ENCODE measurements at places on chromosomes 1 and 21.

DNA sequence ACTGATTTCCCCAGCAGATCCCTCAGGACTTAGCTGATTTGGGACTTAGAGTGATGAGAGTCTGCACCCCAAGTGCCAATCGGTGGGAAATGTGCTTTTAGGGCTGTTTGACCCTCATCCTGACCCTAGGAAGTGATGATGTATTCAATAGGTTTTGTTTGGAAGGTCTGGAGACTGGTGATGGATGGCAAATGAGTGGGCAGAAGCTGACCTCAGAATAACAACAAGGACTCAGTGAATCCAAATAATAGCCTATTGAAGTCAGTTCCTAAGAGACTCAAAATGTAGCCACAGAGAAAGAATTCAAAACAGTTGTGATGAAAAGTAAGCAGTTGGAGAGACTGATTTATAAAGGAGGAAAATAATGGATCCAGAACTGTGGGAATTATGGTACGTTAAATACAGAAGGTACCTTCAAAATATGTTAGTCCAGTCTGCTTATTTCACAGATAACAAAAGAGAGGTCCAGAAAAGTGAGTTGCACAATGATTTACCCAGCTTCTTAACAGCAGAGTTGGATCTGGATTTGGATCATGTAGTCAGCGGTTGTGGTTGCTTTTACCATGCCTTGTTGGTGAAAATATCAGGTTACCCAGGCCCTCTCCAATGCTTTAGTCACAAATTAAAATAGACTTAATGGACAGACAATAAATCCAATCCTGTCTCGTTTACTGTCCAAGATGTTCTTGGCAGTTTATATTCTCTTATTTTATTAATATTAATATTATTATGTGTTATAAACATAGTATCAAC, 123.0 kb upstream of the PTBP2 start:
- no peak for DNase-seq

- no peak for DNase-seq
These were observed 181.7 kb downstream of the DHRS3 start for GRCh38 chr1:12436345-12436658.

GRCh38 chr21:43921979-43922945, 57.2 kb downstream of the AGPAT3 start:
- DNase-seq = no peak

- no peak for DNase-seq
These were observed 71.7 kb downstream of the NRIP1 start for GRCh38 chr21:14993115-14993514.

GRCh38 chr1:235563513-235564061, 59.3 kb upstream of the B3GALNT2 start:
- DNase-seq = no peak

DNA sequence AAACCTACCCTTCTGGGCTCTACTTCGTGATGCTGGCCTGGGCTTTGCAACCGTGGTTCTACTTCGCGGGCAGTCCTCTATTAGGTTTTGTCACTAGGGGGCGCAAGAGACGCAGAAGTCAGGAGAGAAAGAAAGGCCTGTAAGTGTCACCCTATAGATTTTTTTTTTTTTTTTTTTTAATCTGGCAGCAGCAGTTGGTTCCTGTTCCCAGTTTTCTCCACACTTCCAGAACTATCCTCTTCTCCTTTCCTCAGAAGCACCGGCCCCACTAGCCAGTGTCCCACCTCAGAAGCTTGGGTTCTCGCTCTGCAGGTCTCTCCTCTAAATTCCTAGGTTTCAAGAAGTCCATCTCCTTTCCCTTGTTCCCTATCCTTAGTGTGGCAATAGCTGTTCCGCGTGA, 9.1 kb upstream of the LCE2D start:
- DNase-seq = peak; percentile 25

DNA sequence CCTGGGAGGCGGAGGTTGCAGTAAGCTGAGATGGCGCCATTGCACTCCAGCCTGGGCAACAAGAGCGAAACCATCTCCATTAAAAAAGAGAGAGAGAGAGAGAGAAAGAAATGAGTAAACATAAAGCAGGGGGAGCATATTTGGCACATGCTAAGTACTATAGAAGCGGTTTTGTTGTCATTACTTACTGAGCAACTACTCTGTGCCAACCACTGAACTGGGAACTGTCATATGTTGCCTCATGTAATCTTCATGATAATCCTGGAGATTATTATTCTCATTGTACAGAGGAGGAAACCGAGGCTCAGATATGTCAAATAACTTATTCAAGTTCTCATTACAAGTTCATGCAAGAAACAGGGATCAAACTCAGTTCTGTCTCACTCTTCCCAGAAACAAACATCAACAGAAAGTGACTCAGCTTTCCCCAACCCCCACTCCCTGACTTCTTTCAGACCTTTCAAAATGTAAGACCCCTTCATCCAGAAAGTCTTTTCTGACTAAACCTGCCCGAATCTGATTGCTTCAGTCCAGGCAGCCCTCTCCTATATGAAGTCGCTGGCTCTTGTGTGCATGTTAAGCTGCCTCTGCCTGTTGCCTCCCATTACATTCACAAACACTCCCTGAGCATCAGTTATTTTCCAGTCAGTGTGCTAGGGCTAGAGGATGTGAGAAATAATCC, 23.5 kb downstream of the LAMB3 start:
- DNase-seq = no peak

- DNase-seq = no peak
These were observed 126.1 kb downstream of the CDC42BPA start for GRCh38 chr1:227192163-227192562.

- DNase-seq = no peak
These were observed 31.2 kb upstream of the CSF3R start for GRCh38 chr1:36513676-36514473.

- DNase-seq = no peak
These were observed 225.5 kb upstream of the SAMSN1 start for GRCh38 chr21:14771593-14771992.

- DNase-seq = no peak
These were observed 32.0 kb downstream of the MACO1 start for GRCh38 chr1:25462732-25463131.

DNA sequence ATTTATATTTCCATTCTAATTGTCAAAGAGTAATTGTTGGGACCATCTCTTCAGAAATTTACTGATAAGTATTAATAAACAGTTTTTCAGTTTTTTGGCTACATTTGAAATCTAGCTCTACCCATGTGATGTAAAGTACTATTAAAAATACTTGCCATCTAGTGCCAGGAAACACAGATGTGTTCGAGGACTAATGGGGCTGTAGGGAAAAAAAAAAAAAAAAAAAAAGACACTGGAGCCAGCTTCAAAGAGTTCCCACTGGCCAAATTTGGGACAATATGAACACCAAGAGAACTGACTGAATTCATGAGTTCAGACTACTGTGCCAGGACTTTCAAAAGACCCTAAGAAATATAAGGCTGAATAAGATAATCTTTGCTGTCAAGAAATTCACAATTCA, 65.2 kb upstream of the GFI1 start:
- DNase-seq = no peak

GRCh38 chr1:162006081-162006480, 17.6 kb downstream of the OLFML2B start:
- no peak for DNase-seq

GRCh38 chr1:27572019-27572678, 31.8 kb downstream of the AHDC1 start:
- no peak for DNase-seq

GRCh38 chr1:236147068-236147467, 4.7 kb downstream of the GPR137B start:
- no peak for DNase-seq

DNA sequence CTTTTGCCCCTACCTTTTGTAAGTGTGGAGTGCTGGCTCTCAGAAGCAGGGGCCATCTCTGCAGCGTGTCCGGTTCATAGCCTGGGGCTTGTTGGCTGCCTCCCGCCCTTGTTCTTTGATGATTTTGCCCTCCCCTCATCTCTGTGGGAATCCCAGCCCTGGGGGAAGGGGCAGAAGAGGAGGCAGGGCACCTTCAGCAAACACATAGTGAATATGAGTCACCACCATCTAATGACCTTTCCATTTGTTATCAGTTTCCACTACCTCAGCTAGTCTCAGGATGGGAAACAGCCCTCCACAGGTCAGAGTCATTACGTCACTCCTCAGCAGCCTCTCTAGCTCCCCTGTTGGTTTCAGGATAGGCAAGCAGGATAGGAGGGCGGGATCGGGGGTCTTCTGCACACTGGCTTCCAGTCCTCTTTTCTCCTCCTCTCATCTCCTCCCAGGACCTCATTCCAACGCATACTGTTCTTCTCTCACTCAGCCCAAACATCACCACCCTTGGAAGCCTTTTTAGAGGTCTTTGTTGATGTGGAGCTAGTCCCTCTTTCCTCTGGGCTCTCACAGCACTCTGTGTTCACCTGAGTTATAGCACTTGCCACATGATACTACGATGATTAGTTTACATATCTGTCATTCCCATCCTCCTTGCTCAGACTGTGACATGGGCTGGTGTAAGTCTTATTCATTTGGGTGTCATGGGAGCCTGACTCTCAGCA, 15.8 kb downstream of the GADD45A start:
- DNase-seq = no peak

DNA sequence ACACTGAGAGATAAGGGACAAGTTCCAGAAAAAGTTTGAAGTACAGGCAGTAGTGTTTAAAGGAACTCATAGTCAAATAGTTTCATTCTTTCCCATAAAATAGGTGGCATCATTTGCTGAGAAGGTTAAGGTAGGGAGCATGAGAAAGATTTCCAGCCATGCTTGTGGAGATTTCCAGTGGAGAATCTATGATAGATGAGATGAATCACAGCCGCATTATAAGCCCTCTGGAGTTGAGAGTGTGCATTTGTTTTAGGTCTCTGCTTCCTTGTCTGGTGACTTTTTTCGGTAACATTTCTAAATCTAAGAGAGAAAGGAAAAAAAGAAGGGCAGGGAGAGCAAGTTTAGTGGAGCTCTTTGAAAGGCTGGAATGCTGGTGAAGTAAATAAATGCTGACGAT, 108.7 kb downstream of the DISP1 start:
- DNase-seq = no peak

DNA sequence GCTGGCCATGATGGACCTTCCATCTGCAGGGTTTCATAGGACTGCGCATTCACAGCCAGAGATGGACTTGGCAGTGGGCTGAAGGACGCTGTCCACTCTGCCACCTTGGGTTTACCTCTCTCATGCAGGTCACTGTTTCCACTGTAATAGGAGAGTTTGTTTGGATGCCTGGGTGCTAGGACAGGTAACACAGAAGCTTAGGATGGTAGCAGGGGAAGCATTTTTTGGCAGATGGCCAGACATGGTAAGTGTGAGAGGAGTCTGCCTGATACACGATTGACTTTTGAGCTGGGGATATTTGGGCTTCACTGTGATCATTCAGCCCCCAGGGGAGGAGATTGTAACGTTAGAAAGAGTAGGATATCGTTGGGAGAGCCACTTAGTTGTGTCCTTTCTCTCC, 11.8 kb downstream of the PSEN2 start:
- DNase-seq = no peak

DNA sequence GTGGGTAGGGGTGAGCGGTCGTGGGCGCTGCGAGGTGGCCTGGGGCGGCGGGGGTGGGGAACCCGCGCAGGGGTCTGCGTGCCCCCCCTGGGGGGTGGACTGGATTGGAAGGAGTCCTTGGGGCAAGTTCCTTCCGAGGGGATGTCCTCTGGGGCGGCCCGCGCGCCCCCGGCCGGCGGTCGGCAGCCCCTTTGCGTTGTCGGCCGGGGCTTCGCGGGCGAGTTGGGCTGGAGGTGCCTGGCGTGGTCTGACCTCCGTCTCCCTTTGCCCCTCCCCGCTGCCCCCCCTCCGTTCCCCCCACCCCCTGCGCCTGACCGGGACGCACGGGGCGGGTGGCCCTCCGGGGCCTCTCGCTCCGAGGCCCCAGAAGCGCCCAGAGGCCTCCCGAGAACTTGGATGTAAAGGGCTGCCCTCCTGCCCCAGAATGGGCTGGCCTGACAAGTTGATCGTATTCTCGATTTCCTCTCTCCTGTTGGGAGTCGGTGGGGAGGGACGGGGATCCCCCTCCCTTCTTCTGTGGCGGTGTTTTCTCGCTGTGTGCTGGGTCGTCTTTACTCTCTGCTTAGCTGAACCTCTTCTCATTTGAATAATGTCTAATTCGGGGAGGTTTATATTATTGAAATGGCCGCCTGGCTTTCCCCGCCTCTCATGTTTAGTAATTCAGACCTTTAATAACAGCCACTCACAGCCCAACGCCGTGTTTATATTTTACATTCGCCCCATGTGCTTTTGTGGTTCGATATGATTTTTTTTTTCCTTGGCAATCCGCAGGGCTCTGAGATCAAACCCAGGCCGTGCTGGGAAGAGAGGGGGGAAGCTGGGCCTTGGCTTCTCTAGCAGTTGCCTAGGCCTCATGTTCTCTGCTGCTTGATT, 1.3 kb downstream of the POU2F1 start:
- DNase-seq = peak; percentile 51

DNA sequence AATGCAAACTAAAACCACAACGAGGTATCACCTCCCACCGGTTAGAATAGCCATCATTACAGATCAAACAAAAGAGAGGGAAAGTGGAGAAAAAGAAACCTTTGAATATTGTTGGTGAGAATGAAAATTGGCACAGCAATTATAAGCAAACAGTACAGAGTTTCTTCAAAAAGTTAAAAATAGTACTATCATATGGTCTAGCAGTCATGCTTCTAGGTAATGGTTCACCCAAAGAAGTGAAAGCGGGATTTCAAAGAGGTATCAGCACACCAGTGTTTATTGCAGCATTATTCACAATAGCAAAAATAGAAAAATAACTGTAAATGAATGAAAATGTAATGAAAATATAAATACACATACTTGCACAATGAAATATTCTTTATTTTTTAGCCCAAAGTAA, 8.2 kb downstream of the OR2T10 start:
- no peak for DNase-seq

GRCh38 chr21:41974752-41975053, 20.9 kb upstream of the C2CD2 start:
- DNase-seq = no peak

GRCh38 chr1:117631359-117632160, 25.7 kb downstream of the TENT5C start:
- no peak for DNase-seq

- peak; percentile 47 for DNase-seq
These were observed 37.3 kb downstream of the CAMK2N1 start for GRCh38 chr1:20448671-20449071.

- DNase-seq = no peak
These were observed 74.0 kb downstream of the ATP5PO start for GRCh38 chr21:33841561-33841960.

DNA sequence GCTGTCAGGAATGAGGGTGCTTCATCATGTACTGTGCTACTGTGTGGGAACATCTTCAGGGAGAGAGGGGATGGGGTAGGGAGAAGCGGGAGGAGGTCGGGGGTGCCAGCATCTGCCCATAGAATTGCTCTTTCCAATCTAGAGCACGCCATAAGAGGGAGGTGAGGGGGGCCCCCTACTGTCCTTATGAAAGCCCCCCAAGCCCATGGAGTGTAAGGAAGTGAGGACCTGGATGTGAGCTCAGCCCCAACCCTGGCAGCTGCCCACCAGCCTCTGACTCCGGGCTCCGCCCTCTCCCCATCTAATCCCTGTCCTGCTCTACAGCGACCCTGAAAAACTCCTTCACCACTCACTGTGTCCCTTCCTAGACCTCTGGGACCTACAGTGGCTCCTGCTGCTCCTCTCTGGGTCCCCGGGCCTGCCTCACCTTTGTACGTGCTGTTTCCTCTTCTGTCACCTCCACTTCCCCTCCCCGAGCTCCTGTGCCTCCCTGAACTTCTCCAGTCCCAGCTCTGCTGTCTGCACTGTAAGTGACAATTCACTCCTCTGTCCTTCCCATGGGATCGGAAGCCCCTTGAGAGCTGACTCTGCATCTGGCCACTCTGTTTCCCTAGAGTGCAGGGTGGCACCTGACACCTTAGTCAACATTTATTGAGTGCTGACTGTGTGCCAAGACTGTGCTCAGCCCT, 269.4 kb downstream of the PTPRU start:
- no peak for DNase-seq

All from hypothalamus (tissue), 51 donors.